ENCODE measurements at places on chromosomes 5 and 9.
A peak's percentile ranks its signal among the peaks of the same experiment; 100 is the strongest.

DNA sequence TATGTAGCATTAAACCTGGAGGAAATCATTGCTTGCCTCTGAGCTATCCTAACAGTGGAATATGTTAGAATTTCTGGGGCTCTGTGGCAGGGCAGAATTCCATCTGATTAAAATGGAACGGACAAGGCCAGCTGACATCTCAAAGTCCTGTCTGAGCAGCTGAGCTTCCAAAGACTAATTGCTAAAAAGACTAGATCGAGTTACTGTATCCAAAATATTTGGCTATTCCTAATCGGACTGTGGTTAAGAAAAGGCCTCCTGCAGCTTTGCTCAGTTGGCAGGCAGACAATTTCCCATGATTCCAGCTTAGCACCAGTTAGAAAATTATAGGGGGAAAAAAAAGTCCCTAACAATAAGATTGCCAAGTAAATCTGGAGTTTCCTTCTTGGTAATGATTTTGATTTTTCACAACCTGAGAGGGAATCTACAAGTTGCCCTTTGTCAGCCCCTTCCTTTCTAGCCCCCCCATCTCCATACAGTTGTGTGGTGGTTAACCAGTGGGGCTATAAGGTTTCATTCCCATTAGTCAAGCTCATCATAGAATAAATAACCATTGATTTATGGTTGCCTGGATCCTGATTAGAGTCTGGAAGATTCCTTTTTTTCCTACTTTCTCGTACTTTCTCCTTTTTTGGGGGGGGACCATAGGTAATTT, 26.4 kb downstream of the PTGR1 start:
- DNase-seq = peak; percentile 14

DNA sequence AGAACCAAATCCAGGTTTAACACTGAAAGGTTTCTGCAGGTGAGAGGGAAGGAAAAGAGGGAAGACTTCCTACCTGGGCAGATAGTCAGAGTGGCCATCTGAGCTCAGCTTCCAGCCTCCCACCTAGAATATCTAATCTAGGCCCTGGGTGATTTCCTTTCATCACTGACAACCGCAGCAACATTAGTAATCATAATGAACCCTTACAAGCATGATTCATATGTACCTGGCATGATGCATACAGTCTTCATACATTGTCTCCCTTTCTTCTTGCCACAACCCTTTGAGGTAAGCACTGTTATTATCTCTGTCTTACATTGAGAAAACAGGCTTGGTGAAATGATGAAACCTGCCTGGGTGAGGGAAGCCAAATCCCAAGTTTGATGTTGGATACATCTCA, 13.5 kb downstream of the AFAP1L1 start:
- no peak for DNase-seq

- no peak for DNase-seq
Observed at GRCh38 chr5:149005077-149005892, 57.6 kb downstream of the SH3TC2 start.

DNA sequence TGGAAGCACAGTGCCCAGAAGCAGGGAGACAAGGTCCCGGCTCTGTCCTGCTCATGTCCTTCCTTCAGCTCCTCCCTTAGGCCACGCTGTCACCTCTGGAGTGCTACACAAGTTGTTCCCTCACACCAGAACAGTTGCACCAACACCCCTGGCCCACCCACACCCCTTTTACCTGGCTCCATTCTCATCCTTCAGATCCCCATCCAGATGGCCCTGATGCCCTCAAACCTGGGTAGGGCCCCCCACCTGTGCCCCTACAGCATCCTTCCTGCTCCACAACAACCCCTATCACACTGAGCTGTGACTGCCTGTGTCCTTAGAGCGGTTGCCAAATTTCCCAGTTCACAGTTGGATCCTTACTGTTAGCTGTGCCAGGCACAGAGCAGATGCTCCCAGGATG, 29.2 kb downstream of the ANKS6 start:
- DNase-seq = no peak

- DNase-seq = no peak
Observed at GRCh38 chr5:102249381-102249780, 46.7 kb downstream of the SLCO4C1 start.

DNA sequence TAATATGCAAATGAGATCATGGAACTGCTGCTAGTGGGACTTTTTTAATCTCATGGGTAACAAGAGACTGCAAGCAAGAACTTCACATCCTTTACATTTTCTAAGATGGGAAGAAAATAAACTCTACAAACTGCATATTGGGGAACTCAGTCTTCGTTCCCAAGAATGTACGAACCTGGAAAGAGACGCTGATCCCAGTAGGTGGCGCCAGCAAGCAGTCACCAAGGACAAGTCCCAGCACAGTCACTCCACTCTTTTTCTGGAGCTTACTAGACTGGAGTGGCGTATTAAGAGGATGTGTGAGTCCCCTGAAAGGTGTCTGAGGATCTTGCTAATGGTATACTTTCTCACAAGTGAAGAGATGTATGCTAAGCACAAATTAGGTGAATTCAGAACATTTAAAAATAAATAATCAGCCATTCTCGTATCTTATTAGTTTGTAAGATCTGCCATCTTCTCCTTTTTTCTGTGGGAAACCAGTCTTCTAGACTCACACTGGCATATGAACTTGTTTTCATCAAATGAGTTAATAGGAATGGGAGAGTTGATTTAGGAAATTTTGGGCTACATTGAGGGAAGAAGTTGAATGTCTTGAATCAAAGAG, 16.0 kb upstream of the PUM3 start:
- DNase-seq = peak; percentile 66

- DNase-seq = no peak
Observed at GRCh38 chr5:35324201-35324600, 93.9 kb upstream of the PRLR start.

DNA sequence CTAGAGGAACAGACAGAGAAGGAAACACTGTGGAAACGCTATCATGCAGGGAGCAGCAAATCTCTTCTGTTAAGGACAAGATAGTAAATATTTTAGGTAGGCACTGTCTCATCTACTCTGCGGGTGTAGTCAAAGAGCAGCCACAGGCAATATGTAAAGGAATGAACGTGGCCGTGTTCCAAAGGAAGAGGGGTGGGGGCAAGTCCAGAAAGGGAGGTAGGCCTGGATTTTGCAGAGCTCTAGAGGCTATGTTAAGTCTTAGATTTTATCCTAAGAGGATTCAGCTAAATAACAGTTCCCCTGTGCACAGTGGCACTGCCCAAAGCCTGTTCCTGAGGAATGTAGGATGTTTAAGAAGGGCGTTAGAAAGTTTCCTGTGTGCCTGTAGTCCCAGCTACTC, 161.6 kb downstream of the ACTL7B start:
- no peak for DNase-seq

GRCh38 chr5:67221487-67222242, 25.1 kb upstream of the CD180 start:
- peak; percentile 48 for DNase-seq

DNA sequence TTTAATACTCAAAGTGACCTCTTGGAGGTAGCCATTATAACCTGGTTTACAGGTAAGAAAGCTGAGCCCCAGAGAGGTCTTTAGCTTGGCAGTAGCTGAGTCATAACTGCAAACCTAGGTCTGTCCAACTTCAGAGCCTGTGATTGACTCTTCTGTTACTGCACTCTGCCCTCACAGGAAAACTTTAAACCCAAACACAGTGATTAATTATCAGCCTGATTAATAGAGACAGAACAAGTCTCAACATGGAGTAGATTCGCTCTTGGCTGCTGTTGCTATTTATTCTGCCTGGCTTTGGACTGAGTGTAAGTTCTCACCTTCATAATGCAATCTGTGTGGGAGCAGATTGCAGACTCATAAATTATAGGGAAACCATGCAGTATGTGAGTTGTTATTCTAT, 27.4 kb upstream of the TXN start:
- DNase-seq = peak; percentile 30

DNA sequence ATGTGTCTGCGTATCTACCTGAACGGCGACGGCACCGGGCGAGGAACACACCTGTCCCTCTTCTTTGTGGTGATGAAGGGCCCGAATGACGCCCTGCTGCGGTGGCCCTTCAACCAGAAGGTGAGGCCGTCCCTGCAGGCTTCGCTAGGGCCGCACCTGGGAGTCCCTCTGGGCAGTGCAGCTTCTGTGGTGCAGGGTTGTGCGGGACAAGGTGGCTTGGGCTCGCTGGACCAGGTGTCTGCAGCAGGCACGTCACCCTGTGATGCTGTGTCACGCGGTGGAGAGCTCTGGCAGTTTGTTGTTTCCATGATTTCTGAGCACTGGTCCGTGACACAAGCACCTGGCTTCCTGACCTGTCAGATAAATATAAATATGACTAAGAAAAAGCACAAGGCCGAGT, 20.7 kb downstream of the FBXW5 start:
- no peak for DNase-seq

DNA sequence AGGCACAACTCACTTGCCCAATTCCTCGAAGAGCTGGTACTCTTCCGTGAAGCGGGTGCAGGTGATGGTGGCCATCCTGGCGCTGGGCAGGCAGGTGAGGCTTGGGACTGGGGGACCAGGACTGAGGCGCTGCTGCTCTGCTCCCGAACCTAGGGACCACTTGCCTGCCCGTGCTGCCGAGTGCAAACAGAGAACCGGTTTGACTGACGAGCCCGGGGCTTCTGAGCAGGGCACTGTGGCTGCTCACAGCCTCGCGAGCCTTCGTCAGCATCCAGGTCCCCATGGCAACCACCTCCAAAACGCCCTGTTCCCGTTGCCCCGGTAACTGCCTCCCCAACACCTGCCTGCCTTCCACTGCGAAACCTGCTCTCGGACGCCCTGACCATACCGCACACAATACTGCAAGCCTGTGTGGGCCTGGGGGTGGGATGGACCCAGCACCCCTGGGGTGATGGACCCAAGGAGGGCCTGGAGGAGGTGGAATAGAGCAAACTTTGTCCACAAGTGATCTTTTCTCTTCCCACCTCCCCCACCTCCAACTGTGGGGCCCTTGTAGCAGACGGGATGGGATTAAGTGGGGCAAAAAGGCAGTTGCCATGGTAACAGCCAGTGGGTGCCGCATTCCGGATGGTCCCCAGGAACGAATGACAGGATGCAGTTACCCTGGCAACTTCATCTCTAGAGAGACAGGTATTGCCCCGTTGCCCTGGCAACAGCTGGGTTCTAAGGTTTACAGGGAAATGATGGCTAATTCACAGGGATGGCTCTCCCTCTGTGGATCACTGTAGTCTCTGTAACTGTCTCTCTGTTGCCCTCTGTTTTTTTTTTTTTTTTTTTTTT, at the start of gene CAMK2A:
CAMK2A (minus strand) TSS at position 223 of the 840 bp plus-strand sequence; CDS start at position 75, 148 bp downstream.
- DNase-seq = no peak

DNA sequence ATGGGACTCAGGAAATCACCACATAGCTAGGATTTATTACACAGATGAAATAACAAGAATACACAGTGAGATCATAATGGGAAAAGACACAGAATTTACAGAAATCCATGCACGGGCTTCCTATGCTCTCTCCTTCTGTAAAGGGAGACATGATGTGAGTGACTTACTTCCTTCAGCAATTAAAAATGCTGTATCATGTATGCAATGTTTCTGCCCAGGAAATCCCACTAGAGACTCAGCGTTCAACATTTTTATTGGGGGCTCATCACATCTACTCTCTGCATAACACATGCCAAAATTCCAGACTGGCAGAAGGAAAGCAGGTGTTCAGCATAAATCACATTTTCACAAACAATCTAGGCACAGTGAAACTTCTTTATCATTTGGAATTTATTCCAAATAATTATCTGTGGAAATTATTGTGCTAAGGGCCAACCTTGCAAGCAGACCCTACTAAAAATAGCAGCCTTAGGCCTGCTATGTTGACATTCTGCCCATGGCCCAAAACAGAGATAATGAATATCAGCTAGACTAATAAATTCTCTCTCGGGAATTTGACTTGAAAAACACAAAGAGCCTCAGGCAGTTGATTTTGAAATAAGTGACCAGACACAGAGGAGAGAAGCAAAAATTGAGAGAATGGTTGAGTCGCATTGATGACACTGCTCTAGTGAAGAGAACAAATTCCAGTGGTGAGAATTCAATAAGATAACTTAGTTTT, 31.4 kb upstream of the SELENOP start:
- no peak for DNase-seq

DNA sequence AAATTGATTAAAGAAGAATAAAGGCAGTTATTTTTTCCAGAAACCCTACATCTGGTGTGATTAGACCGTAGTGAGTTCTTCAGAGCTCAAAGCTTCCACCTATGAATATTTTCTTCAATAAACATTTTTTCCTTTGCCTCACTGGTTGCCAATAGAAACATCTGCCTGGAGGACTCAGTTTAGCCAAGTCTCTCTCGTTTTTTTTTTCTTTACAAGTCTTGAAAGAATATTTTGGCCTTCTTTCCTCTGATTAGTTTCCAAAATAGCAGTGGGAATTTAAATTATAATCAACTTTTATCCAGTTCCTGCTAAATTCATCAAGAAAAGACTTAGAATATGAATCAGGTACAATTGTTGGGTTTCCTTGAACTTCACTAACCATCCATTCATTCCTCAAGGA, 897.5 kb downstream of the TLE1 start:
- DNase-seq = no peak

DNA sequence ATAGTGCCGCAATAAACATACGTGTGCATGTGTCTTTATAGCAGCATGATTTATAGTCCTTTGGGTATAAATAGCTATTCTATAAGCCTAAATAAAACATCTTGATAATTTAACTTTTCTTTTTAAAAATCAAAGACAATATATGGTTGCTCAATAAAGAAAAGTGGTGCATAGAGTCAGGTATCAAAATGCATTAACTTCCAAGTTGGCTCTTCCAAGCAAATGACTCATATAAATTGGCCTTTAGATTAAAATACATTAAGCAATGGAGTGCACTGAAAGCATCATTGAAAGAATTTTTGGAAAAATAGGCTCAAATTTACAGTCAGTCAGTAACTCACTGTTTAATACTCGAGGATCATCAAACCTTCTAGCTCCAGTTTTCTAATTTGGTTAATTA, 106.6 kb downstream of the PLCXD3 start:
- no peak for DNase-seq
